ENCODE measurements at places on chromosomes 2 and 18.

DNA sequence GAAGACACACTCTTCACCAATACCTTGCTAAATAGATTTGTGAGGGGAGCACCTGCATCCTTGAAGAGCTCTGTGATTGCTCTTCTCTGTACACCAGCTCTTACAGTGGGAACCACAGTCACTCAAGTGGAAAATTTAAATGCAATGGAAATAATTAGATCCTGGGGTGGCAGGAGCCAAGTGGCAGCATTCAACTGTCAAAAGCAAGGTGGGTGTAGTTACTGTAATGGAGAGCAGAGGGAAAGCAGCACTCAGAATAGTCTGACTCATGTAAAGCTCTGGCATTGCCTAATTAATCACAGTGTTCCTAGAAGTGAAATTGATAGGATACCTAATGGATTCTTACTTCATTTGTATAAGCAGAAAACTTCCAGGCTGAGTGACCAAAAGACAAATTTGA lies 245.8 kb downstream of the KCNE4 start:
- DNase-seq = no peak

DNA sequence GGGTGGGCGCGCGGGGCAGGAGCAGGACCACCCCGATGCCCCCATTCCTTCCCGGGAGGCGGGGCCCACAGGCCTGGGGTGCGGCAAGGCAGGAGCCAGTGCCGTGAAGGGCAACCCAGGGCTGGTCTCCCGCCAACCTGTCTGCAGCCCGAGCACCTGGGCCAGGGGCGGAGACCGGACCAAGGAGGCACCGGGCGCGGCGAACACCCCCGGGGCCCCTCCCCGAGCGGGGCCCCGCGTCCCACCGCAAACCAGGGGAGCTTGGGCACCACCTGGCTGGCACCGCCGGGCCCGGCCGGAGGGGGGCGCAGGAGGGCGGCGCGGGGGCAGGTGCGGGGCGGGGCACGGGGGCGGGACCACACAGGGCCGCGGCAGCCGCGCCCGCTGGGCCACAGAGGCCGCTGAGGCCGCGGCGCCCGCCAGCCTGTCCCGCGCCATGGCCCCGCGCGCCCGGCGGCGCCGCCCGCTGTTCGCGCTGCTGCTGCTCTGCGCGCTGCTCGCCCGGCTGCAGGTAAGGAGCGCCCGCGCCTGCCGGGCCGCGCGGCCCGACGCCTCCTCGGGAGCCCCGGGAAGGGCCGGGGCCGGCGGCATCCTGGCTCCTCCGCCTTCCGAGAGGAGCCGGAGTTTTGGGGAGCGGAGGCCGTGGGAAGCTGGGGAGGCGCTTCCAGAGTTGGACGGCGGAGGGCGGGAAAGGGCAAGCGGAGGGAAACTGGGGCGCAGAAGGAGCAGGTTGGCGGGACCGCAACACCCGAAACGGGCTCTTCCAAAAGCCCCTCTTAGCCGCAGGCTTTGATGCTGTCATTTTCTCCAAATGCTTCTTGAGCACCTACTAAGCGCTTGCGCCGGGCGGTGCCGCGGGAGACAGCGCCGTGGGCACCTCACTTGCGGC lies at the start of gene TNFRSF11A:
Gene TNFRSF11A, plus strand, starts transcription at position 394 of the 889 bp plus-strand sequence. Its CDS starts 43 bp downstream, at position 437.
- DNase-seq = peak; percentile 54

DNA sequence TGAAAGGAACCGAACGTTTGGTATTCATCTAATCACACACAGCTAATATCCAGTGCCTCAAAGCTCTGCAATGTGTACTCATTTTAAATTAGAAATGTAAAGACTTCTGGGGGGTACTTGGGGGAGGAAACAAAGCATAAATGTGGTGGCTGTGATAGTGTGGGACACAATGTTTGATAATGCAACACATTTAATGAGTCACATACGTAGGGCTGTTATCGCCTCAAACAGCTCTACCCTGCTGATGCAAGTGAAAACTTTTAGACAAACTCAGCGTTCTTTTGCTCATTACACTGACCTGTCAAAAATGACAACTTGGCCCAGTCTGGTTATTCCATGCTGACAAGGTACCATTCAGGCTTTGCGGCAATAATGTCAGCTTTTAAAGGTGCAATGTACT lies 1227.1 kb upstream of the CELF4 start:
- no peak for DNase-seq

GRCh38 chr2:128798502-128799283 lies 480.0 kb upstream of the HS6ST1 start:
- no peak for DNase-seq

- no peak for DNase-seq
These were observed 8.9 kb upstream of the SESTD1 start for GRCh38 chr2:179273461-179273962.

DNA sequence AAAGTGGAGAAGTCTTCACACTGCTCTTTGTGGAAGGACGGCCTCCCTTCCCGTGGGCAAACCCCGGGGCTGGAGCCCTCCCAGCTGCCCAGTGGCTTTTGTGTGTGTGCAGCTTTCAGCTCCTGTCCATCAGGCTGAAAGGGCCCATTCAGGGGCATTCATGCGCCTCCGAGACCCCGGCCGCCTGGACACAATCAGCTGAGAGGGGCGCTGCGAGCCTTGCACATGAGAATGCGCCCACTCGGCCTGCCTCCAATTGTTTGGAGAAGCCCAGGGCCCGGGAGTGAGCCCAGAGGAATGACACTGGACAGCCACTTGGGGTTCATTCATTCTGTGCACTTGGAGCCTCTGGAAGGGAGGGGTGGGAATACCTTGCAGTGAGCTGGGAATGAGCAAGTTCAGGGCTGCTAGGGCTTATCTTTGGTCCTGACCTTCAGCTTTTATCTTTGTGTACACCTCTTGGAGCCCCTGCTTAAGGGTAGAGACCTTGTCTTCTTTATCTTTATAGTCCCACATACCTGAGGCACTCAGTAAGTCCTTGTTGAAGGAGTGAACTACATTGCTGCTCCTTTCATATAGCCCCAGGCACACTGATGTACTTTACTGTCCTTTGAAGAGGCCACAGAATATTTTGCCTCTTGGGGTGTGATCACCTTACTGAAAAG lies 56.5 kb downstream of the TCF7L1 start:
- peak; percentile 32 for DNase-seq

- DNase-seq = no peak
These were observed 6.2 kb upstream of the TMEM87B start for GRCh38 chr2:112048887-112049286.

GRCh38 chr2:134405611-134406081 lies 151.8 kb downstream of the MGAT5 start:
- no peak for DNase-seq

- DNase-seq = peak; percentile 84
These were observed 1.2 kb downstream of the STON1 start for GRCh38 chr2:48531141-48531648.

GRCh38 chr2:127016329-127016728 lies 90.6 kb downstream of the BIN1 start:
- DNase-seq = no peak

GRCh38 chr2:44009136-44009735 lies 13.4 kb upstream of the LRPPRC start:
- DNase-seq = no peak

Data from T47D (cell line).